ENCODE measurements at places on chromosomes 1 and 21.

DNA sequence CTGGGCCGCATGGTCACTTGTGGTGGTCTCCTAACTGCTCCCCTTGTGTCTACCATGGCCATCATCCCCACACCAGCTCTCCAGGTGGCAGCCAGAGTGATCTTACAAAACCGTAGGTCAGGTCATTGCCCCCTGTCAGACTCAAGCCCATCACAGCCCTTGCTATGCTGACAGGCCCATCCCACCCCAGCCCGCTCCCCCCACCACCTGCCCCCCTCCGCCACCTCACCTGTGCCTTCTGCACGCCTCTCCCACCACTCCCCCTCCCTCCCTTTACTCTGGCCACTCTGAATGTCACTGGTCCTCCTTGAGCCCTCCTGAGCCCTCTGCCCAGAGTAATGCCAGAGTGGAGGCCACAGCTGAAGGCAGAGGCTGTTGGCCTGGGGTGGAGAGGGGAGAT is 28.5 kb downstream of the TEX35 start:
- no peak for DNase-seq

DNA sequence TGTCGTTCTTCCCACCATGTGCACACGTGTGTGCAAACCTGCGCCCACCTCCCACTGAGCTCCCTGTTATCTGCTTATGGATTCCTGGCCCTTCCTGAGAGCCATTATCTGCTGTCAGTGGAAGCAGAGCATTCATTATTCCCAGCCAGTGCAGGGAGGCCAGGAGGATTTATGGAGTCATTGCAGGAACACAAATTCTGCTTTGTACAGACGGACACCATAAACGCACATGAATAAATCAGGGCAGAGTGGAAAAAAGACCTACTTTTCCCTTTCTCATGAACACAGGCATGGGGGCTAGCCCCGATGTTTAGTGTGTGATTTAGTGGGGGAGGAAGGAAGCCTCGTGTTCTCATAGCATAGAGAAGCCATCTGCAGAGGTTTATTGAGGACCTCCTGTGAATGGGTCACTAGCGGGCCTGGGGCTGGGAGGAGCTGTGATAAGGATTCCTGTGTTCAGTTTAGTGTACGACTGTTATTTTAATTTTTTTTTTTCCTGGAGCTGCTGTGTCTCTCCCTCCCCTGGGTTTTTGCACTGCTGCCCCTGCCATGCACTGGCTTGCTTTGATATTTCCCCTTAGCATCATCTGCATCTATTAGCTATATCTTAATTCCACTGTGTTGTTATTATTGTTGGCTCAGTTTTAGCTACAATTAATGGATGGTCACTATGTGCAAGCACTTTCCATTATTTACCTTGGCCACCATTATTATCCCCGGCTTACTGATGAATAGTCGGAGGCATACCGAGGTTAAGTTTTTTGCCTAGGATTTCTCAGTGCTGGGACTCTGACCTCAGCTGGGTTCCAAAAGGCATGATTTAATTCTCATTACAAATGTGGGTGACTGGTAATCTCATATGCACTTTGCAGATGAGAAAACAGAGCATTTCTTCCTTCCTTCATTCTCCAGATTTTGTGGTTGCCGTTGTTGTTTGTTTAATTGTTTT is 33.0 kb downstream of the HUNK start:
- no peak for DNase-seq

DNA sequence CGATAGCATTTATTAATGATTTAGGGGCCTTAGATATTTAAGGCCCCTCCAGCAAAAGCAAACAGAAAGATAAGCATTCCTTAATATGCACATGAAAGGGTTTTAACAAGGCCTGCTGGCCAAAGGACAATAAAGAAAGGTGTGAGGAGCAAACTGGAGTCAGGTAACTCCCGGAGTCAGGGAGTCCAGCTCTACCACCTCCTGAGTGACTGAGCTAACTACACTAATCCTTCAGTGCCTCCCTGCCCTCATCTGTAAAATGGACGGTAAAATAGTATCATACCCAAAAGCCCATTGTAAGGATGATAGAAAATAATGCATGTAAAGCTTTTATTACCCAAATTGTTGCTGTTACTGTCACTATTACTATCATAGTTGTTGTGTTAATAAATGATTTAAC is 161.7 kb downstream of the SIPA1L2 start:
- no peak for DNase-seq

- no peak for DNase-seq
These were observed 46.4 kb upstream of the S1PR1 start for GRCh38 chr1:101190441-101190840.

- no peak for DNase-seq
These were observed 1.0 kb upstream of the S100A6 start for GRCh38 chr1:153536671-153537375.

- no peak for DNase-seq
These were observed 21.6 kb upstream of the SLAMF6 start for GRCh38 chr1:160544647-160545046.

- DNase-seq = no peak
These were observed 103.1 kb downstream of the GALNT2 start for GRCh38 chr1:230170153-230170547.

DNA sequence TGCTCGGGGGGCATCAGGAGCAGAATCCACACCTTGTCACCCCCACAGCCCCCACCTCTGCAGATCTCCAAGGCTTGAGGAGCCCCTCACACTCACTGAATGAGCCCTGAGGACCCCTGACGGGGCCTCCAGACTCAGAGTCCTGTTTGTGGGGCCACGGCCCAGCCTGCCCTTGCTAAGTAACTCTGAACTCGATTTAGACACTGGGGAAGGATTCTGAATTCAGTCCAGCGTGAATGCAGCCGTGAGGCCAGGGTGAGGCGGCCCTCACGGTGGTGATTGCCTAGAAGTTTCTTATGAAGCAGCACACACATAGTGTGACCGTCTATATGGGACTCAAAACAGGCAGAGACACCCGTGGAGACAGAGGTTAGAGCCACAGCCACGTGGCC is 58.9 kb upstream of the ADARB1 start:
- DNase-seq = no peak

GRCh38 chr1:201511396-201511940 is 4.5 kb upstream of the CSRP1 start:
- DNase-seq = no peak

GRCh38 chr1:203166192-203166940 is 9.3 kb downstream of the MYBPH start:
- no peak for DNase-seq

DNA sequence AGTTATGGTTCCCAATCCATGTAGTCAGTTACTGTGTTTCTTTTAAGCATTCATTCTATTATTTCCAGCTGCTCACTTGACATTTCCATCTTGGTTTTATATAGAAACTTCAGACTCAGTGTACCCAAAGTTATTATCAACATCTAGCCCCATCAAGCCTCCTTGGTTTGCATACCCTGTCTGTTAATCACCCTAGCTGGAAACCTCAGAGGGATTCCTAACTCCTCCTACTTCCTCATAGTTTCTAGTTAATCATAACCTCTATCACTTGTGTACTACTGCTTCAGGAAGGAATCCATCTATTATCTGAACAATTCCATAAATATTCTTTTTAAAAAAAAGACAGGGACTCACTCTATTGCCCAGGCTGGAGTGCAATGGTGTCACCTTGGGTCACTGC is 293.3 kb downstream of the SDCCAG8 start:
- DNase-seq = no peak

GRCh38 chr1:172638249-172638648 is 20.7 kb upstream of the FASLG start:
- no peak for DNase-seq

DNA sequence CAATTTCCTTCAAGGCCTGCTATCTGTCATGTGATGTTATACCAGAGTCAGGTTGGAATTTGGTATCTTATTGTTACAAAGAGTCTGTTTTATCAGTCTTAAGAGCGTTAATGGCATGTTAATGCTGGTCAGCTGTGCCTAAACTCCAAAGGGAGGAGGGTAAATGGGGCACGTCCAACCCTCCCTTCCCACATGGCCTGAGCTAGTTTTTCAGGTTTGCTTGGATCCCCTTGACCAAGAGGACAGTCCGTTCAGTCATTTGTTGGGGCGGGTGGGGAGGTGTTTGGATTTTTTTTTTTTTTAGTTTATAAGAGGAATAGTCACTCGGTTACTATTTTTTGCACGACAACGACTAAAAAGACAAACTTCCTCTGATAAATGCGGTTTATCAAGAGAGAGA is 63.8 kb upstream of the LYST start:
- DNase-seq = no peak

DNA sequence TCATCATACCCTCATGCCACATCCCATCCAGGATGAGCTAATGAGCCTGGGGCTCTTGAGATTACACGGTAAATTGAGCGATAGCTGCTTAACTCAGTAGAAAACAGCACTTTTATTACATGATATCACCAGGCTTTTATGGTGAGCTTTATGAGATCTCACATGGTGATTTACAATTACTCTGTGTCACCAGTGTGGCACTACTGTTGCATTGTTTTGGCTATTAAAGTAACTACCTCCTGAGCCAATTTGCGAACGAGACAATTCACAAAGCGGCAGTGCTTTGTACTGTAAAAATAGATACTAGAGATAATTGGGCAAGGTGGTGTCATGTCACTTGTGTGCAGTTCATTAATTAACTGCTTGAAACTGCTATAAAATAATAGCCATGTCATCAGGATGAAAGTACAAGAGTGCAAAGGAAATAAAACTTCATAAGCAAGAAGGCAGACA is 767.7 kb upstream of the ADGRL2 start:
- DNase-seq = no peak

- no peak for DNase-seq
These were observed 16.0 kb upstream of the PROK1 start for GRCh38 chr1:110434946-110435345.

GRCh38 chr1:52636721-52637695 is 4.0 kb downstream of the SHISAL2A start:
- DNase-seq = no peak

GRCh38 chr1:209748620-209749019 is 7.2 kb upstream of the TRAF3IP3 start:
- no peak for DNase-seq

DNA sequence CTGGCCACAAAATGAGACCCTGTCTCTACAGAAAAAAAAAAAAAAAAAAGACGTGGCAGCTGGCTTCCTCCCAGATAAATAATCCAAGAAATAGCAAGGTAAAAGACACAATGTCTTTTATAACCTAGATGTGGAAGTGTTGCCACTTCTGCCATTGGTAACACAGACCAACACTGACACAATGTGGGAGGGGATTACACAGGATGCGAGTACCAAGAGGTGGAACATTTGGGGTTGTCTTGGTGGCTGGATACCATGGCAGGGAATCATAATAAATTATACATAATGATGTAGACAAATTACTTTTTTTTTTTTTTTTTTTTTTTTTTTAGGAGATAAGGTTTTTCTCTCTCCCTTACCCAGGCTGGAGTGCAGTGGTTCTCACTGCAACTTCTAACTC is 6.0 kb upstream of the NEXN start:
- DNase-seq = no peak

- DNase-seq = no peak
These were observed 95.6 kb upstream of the C1orf87 start for GRCh38 chr1:60169206-60169605.
